ENCODE measurements at places on chromosomes 16 and 17.

DNA sequence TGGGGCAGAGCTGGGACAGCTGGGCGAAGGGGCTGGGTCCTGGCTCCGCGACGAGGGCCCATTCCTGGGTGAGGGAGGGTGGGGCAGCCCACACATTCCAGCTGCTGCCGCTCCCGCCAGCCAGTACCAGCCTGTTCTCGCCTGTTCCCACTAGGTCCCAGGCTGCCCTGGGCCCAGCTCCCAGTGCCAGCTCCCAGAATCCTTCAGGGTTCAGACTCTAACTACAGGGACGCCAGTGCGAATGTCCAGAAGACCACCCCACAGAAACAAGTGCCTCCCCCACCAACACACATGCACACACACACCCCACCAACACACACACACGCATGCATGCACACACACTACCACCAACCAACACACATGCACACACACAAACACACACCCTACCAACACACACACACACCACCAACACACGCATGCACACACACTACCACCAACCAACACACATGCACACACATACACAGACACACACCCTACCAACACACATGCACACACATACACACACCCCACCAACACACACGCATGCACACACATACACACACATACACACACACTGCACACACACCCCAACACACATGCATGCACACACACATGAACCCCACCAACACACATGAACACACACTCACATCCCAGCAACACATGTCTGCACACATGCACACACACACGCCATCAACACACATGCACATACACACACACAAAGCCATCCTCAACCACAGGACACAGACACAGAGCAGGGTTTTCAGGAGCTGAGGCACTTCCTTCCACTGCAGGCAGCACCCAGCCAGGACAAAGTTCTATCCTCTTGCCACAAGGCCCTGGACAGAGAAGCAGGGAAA is 27.5 kb upstream of the KRT17 start:
- DNase-seq = no peak

GRCh38 chr17:75876190-75876937 is 2.0 kb downstream of the TRIM47 start:
- DNase-seq = peak; percentile 79

DNA sequence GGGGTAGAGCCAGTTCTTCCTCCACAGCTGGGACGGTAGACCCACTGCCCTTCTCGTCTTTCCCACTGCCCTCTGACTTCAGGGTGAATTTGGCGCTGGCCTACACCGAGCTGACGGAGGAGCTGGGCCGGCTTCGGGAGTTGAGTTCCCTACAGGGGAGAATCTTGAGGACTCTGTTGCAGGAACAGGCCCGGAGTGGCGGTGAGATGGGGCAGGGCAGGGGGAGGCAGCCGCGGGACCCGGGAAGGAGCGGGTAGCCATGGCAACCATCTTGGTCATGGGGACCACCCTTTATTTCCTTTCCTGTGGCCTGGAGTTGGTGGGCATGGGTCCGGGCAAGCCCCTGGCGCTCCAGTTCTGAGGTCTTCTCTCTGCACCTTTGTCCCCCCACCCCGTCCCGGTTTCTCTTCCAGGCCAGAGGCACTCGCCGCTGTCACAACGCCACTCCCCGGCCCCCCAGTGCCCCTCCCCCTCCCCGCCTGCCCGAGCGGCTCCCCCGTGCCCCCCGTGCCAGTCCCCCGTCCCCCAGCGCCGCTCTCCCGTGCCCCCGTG is 14.4 kb downstream of the TBKBP1 start:
- no peak for DNase-seq

GRCh38 chr17:56350592-56350991 is 197.3 kb downstream of the ANKFN1 start:
- DNase-seq = no peak

GRCh38 chr16:19389246-19389645 is 28.4 kb upstream of the TMC5 start:
- peak; percentile 17 for DNase-seq

- no peak for DNase-seq
Observed at GRCh38 chr16:11801481-11802021, 4.5 kb upstream of the ZC3H7A start.

GRCh38 chr17:35073991-35074627 is 10.6 kb upstream of the RFFL start:
- DNase-seq = no peak

- no peak for DNase-seq
Observed at GRCh38 chr17:39238311-39238972, 12.7 kb upstream of the STAC2 start.

- peak; percentile 26 for DNase-seq
Observed at GRCh38 chr17:45640141-45640850, 143.8 kb upstream of the CRHR1 start.

- DNase-seq = no peak
Observed at GRCh38 chr17:20890338-20890737, 152.5 kb downstream of the USP22 start.

GRCh38 chr16:65896448-65897153 is 469.9 kb upstream of the CDH5 start:
- DNase-seq = no peak

GRCh38 chr16:31537362-31538242 is 9.9 kb downstream of the AHSP start:
- no peak for DNase-seq

GRCh38 chr16:72588551-72588950 is 416.6 kb upstream of the PMFBP1 start:
- DNase-seq = no peak

- no peak for DNase-seq
Observed at GRCh38 chr16:78177987-78178386, 78.5 kb downstream of the WWOX start.

DNA sequence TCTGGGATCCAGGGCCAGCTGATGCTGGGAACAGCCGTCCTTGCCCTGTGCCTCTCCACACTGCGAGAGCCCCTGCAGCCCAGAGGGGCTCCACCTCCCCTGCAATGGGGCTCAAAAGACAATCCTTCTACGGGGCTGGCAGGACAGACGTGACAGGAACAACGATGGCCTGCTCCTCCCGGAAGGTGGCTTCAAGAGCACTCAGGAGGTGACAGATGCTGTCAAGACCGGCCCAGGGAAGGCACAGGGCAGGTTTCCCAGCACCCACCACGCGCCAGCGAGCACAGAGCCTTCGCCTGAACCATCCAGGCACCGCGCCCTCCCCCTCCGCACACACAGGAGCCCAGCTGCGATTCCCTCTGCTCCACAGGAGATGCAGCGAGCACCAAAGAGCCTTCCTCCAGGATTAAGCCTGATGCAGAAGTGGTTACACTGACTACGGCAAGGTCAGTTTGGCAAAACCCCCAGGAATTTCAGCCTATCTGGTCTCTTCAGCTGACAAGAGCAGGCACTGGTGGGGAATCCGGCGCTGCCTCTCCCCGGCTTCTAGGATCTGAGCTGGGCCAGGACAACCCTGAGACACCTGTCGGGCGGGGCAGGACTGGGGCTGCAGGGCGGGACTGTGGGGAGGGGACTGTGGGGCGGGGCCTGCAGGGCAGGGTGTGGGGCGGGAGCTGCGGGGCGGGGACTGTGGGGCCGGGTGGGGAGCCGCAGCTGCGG is 103.4 kb downstream of the ZNF778 start:
- DNase-seq = no peak

GRCh38 chr16:87725596-87726235 is 40.1 kb downstream of the KLHDC4 start:
- no peak for DNase-seq

GRCh38 chr16:57622361-57623250 is 5.8 kb upstream of the ADGRG1 start:
- DNase-seq = no peak

DNA sequence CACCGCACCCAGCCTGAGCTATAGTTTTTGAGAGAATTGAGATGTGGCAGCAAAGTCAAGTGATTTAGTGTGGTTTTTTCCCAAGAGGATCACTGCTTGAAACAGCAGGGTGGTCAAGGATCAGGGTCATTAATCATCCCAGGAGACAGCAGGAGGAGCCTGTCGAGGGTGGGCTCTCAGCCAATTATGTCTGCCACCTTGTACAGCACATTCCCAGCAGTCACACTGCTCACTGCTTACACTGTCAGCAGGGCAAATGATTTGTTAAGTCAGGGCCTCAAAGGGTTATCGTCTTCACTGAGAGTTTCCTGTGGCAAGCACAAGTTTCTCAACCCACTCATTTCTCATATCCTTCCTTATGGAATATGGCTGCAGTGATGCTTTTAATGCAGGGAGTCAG is 13.2 kb downstream of the B3GNT9 start:
- DNase-seq = no peak

GRCh38 chr17:73625991-73626673 is 18.1 kb downstream of the SDK2 start:
- DNase-seq = peak; percentile 80

Measured in keratinocyte (primary cell).